ENCODE measurements at places on chromosomes 2 and 18.

DNA sequence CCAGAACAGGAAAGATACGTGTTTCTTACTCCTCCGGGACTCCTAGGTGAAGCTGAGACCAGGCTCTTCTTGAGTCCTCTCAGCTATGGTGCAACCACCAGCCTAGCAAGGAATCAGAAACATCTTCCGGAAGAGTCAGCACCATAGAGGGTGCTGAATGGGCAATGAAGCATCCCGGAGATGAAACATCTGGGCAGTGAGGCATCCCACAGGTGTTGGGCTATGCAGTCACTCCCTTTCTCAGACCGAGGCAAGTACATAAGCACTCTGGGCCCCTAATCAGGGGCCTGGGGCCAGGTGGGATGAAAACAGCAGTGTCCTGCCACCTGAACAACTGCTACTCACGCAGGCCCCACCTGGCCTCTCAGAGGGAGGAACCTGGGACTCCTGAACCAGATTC lies 1.4 kb upstream of the CAPN10 start:
- DNase-seq, result no peak

GRCh38 chr2:126664234-126664633 lies 8.3 kb downstream of the GYPC start:
- peak; percentile 52 for DNase-seq

DNA sequence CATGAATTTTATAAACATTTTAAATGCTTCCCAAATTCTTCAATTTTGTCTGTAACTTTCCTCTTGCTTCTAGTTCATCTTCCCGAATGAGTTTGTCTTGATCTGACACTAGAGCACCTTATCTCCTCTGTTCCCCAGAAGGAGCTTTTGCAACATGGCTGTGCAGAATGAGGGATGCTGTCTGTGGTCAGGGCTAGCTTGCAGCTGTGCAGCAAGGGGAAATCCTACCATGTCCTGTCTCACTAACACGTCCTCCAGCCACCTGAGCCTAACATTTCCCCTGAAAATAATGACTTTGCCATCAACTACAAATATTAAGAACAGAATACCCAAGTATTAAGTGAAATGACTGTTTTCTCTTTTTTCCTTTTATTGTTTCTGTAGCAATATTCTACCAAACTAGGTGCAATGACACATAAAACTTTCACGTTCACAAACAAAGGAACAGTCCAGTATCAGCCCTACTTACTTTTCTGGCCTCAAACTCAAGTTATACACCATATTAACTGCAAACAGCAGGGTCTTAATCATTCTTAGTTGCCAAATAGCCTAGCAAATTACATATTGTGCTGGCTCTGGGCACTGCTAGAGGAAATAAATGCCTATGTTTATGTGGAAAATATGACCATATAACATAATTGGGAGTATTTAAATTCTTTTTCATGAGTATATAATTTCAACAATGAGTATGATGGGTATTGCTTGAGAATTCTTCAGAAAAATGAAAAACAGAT lies 423.3 kb downstream of the CMPK2 start:
- DNase-seq, result no peak

DNA sequence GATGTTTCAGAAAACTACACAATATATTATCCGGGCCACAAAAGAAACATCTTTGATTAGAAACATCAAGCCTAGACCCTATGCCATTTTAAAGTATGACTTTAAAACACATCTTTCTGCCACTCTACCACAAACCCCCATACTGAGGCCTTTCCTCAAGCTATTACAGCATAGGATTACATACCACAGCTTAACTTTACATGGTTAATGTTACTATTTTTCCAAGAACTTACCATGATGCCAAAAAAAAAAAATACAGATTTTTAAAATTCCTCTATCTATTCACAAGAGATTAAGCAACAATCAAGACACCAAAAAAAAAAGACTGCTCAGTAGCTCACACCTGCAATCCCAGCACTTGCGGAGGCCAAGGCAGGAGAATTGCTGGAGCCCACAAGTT lies 9.0 kb downstream of the NCKAP1 start:
- no peak for DNase-seq

GRCh38 chr2:26068602-26069298 lies 34.9 kb downstream of the RAB10 start:
- peak; percentile 65 for DNase-seq

GRCh38 chr2:177396703-177397460 lies 4.3 kb downstream of the AGPS start:
- DNase-seq, result no peak

DNA sequence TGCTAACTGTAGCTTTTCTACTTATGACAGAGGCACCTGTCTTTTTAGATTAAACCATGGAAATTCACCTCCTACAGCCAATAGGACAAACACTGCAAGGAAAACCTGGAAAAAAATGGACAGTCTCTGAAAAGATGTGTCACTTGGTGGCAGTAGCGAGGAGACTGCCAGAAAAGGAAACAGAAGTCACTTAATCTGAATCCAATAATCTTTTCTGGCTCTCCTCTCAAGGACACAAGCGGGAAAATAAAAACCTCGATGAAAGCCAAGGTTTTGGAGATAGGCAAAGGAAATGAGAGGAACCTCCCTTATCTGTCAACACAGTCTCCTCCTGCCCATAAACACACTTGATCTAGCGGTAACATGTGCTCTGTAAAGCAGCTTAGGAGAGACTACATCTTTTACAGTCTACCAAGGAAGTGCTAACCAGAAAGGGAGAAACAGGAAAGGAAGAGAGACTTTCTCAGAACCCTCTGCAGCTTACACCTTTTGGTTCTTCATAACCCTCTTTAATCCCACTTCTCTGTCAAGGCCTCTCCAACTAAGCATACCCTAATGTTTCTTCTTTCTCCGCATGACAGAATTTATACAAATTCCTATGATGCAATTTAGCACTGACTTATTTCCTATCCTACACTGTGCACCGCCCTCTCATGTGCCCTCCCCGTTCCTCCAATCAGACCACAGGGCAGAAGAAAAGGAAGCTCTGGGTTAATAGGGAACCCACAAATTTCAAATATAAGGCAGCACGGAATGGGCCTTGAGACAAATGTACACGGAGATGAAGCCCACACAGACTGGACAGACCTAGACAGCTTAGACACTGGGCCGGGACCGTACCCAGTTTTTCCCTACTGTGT lies 52.8 kb downstream of the CLASP1 start:
- DNase-seq, result peak; percentile 4

Measured in CD4-positive, alpha-beta T cell treated with Interleukin-21 for 1 hour (primary cell).